ENCODE measurements at places on chromosomes 5 and 9.

DNA sequence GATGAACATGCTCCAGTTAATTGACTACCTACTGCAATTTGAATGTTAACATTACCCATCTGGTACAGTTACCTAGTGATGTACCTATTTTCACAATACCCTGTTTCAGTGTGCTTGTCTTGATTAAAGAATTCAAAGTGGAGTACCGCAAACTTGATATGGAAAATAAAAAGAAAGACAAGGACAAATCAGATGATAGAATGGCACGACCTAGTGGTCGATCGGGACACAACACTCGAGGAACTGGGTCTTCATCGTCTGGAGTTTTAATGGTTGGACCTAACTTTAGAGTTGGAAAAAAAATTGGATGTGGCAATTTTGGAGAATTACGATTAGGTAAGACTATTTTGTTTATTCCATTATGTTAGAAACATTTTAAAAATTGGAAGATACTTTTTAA, 33.5 kb downstream of the CSNK1G3 start:
- DNase-seq = no peak

DNA sequence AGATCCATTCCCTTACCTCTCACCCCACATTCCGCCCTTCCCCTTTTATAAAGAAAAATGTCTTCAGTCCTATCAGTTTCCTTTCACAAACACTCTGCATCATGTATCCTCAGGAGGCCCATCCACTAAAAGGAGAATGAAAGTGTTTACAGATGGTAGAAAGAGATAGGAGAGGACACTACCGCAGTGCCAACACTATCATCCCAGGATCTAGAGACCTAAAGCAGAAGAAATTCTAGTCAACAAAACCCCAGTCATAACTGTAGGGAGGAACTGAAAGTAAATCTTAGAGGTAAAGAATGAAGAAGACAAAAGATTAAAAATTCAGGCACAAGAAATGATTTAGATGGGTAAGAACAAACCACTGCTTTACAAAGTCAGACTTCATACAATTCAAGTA, 114.1 kb downstream of the MLLT3 start:
- no peak for DNase-seq

DNA sequence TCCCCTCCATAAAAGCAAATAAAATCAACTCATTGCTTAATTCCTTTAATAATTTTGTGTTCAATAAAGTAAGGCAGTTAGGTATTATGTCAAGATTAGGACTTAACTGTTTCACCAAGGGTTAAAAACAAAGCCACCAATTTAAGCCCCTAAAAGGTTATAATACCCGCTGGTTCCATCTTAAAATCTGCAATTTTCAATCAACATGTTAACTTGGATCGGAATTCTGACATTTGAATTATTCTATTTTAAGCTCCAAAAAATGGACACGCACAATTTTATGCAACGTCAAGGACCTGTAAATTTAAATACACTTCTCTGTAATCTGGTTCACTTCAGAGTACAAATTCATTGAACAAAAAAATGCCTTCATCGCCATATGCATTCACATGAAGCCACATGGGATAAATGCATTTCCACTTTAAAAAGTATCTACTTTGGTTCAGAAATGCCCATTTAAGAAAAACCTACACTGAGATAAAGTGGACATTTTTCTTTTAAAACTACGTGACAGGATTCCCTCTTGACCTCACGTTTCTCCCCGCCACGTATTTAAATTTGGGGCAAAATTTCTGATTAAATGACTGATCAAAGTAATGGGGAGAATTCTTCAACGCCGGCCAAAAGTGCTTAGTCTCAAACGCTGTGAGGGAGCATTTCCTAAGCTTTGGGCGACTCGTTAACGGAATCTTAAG, 721 bp downstream of the GIN1 start:
- DNase-seq = no peak

DNA sequence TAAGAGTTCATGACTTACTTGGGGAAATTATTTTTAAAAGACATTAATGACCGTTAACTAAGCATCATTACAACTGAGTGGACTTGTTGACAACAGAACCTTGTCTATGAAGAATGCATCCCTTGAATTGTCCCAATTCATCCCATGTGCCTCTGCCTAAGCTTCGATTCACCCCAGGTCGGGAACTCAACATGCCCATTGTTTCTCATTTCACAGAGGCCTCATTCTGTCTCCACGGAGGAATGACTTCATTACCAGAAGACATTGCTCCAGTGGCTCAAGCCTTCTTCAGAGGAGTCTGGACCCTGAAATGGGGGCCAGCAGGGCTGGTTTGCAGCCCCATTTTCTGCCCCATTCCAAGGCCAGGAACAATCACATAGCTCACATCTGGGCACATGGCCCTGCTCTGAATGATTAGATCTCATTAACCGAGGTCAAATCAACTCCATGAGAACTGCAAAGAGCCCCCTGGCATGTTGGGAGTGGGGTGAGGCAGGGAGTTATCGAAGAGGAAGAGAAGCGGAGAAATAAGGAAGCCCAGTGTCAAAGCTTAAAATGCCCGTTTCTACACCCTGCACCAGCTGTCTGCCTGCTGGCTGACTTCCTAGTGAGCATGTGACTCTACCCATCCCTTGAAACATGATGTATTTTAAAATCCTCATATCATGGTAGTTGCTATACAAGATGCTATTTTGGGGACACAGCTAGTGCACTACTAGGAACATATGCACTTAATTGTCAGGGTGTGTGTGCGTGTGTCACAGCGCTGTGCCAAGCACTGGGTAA, 137.3 kb downstream of the LHFPL2 start:
- DNase-seq = no peak

GRCh38 chr9:137435980-137436760, 5.0 kb downstream of the ENTPD8 start:
- DNase-seq = no peak

GRCh38 chr9:91844701-91845291, 105.2 kb downstream of the ROR2 start:
- DNase-seq = no peak

DNA sequence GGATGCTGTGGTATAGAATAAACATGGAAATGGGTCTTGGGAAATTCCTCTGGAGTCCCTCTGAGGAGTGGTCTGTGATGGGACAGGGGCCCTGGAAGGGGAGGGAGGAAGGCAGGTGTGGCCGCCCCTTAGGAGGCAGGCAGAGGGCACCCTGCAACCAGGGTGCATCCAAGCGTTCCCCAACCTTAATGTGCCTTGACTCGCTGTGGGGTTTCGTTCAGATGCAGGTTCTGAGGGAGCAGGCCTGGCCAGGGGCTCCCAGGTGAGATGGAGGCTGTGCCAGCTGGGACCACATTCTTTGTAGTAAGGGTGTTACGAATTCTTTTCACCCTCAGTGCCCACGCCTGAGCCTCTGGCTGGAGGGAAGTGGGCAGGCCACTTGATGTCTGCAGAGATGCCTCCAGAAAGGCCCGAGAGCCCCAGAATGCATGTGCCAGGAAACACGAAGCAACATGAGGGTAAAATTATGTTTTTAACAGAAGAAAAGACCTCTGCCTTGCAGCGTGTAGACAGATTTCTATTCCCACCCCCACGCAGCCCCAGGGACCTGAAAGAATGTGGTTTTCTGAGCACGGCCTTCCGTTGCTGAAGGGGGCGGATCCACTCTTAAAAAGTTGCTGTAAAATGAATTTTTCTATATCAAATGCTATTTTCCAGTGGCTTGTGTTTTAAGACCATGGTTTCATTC, 150.4 kb upstream of the IER5L start:
- DNase-seq = no peak

GRCh38 chr9:96048104-96048955, 172.8 kb downstream of the ERCC6L2 start:
- no peak for DNase-seq

DNA sequence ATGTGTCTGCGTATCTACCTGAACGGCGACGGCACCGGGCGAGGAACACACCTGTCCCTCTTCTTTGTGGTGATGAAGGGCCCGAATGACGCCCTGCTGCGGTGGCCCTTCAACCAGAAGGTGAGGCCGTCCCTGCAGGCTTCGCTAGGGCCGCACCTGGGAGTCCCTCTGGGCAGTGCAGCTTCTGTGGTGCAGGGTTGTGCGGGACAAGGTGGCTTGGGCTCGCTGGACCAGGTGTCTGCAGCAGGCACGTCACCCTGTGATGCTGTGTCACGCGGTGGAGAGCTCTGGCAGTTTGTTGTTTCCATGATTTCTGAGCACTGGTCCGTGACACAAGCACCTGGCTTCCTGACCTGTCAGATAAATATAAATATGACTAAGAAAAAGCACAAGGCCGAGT, 20.7 kb downstream of the FBXW5 start:
- DNase-seq = no peak

DNA sequence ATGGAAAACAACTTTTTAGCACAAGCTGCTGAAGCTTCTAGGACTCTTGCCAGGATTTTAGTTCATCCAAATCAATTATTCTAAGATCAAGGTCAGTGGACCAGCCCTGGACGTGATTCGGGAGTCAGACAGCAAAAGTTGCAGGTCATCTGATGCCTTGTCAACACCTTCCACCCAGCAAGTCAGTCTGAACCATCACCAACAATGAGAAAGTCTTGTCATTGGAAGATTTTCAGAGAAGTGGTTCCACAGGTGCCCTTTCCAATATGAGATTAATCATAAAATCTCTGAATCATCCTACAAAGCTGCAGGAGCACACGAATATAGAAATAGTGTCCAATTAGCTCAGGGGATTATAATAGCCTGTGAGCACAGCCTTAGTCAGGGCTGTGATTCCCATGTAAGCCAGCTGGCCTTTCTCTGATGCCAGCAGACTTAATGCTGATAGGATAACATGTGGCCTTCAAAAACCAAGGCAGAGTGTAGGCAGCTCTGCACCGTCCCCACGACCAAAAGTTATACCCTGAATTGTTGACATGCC, 445.0 kb upstream of the TRPC7 start:
- DNase-seq = no peak

DNA sequence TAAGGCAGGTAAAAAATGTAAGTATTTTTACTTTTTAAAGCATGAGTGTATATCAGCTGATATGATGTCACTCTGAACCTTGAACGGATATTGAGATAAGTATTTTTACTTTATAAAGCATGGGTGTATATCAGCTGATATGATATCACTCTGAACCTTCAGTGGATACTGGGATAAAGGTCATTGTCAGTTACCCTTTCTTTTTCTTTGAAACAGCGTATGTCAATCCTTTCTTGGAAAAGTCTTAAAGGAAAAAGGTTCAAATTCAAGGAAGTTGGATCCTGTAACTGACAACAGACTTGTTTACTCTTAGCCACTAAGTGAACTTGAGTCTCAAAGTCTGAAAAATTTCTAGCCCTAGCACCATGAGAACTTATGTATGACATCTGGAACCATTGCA, 61.7 kb upstream of the IFNK start:
- no peak for DNase-seq

GRCh38 chr5:73587923-73588322, 22.4 kb downstream of the UTP15 start:
- DNase-seq = no peak

DNA sequence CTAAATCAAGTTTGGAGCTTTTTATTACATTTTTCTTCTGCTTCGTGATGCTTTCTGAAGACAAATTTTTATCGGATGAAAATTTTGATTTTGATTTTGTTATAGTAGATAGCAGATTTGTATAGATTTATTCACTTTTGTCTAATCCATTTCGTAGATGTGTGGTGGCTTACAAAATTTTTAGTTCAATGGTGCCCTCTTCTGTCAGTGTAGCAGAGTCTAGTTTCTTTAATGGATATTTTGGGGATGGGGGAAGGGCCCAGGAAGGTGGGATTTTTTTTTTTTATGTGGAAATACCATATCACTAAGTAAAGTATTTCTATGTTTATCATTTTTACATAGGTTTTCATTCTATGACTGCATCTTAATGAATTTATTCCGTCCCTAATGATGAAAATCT, 259.9 kb upstream of the TARS1 start:
- DNase-seq = no peak

GRCh38 chr5:10981932-10982331, 220.9 kb upstream of the DAP start:
- DNase-seq = no peak

GRCh38 chr9:84586662-84587061, 82.9 kb upstream of the NTRK2 start:
- no peak for DNase-seq

DNA sequence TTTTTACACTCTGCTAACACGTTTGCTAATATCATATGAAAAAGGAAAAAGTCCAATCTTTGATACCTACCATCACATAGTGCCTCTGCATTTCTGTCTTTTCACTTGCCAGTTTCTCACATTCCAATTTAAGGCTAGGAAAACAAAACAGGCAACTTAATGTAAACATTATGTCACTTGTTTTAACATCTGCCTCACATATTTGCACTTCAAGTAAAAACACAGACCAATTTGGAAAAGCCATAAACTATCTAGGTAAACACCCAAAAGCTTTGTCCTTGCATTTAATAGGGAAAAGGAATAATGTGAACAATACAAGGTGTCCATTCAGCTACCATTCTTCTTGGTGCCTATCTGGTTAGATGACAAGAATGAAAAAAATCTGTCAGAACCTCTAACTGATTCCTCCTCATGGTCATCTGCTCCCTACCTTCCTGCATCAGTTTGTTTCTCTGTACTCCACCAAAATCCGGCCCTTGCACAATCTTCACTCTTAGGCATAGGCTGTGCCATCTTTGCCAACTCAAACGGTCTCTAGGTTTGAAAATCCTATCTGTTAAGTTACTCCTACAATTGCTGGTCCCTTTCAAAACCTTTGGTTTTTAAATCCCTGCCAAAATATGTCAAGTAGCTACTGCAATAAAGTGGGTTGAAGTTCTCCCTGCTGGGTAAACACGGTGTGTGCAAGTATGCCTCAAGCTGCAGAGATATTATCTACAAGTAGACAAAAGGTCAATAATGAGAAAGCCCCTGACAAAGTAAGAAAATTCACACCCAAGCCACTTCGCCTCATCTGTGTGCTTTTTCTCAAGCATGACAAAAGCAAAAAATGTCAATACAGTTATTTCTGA, 3.4 kb downstream of the TLE1 start:
- no peak for DNase-seq

DNA sequence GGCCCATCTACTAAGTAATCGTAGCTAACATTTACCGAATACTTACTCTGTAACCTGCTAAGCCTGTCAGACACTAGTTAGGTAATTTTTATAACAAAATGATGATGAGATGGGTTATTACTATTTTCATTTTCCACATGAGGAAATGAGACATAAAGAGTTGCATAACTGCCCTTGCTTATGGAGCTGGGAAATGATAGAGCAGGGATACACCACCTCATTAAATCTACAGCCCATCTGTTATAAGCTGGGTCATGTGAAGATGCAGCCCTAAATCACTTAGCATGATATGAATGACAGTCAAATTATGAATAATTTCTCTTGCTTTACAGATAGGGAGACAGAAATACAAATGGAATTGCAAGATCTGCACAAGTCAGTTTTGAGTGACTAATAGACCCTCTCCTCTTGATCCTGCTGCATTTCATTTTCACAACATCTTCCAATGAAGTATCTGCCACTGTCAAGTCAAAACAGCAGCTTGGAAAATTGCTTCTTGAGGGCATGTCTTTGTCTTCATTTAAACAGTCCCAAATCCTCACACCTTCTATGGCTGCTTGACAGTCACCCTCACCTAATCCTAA, 364.7 kb downstream of the PRELID2 start:
- DNase-seq = no peak

- DNase-seq = no peak
Measured at GRCh38 chr5:39584927-39585326, 160.1 kb upstream of the DAB2 start.
